ENCODE measurements at places on chromosomes 6 and 20. TPM values are rescaled to one million over a fixed set of nuclear protein-coding genes. Genes with fewer than 3 reads are reported as not detected.

CRIP3 gene
- total RNA-seq: not detected

SLC52A3 gene
- total RNA-seq: 0.42 TPM

DCDC2 gene
- not detected for total RNA-seq

OTOR gene
- not detected for total RNA-seq

COL12A1 gene
- 29.8 TPM for total RNA-seq

DEFB132 gene
- total RNA-seq: not detected

RHAG gene
- total RNA-seq: not detected

MLN gene
- total RNA-seq: not detected

Data from airway epithelial cell (primary cell).